ENCODE measurements at places on chromosomes 4 and X. TPM values are rescaled to one million over a fixed set of nuclear protein-coding genes. Genes with fewer than 3 reads are reported as not detected.

The CENPVL2 gene
- total RNA-seq = not detected

DNA sequence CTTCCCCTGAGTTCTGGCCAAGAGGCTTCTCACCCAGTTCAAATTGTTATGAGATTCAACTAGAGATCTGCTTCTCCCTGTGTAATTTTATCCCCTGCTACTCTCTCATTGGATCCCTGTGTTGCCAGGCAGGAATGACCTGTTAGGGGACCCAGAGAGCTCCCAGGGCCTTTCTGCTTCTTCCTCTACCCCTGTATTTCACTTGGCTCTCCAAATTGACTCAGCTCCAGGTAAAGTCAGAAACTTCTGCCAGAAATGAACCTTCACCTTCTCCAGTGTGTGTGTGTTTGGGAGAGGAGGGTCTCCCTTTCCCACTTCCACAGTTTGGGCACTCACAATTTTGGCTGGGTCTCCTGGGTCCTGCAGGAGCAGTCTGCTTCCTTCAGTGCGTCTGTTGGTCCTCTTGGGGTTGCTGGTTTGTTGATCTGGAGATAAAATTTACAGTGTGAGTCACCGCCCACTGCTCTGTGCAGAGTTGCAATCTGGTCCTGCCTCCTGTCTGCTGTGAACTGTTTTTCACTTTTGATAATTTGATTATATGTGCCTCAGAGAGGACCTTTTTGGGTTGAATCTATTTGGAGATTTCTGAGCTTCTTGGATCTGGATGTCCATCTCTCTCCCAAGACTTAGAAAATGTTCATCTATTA, 112.4 kb upstream of the EDA2R start:
- DNase-seq = no peak

DNA sequence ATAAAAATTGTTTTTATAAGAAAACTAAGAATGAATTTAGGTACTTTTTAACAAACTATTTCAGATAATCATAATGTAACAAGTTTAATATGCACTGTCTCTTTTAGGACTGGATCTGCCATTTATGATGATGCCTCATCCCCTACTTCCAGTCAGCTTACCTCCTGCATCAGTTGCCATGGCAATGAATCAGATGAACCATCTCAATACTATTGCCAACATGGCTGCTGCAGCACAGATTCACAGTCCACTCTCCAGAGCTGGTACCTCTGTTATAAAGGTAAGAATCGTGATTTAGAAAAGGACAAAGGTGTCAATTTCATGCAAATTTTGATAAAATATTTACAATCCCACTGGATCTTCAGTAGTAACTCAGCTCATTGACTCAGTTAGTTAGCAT, 566.2 kb downstream of the DACH2 start:
- DNase-seq = no peak

DNA sequence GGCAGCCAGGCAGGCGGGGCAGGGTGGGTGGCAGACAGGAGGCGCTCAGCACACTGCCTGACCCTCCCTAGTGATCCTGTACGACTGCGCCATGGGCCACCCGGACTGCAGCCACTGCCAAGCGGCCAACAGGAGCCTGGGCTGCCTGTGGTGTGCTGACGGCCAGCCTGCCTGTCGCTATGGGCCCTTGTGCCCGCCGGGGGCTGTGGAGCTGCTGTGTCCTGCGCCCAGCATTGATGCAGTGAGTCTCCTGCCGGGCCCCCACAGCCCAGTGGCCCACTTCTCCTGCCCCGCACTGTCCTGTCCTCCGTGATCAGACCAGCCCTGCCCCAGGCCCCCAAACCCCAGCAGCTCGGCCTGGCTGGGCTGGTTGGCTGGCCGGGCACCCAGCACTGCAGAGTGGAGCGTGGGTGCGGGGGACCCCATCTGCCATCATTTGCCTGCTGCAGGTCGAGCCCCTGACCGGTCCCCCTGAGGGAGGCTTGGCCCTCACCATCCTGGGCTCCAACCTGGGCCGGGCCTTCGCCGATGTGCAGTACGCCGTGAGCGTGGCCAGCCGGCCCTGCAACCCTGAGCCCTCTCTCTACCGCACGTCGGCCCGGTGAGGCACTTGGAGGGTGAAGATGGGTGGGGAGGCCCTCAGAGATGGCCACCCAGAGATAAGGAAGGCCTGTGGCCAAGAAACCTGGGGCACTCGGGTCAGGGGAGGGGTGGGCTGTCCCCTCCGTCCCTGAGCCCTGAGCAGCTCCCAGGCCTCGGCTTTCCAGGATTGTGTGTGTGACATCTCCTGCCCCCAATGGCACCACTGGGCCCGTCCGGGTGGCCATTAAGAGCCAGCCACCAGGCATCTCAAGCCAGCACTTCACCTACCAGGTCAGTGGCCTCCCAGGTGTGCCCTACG, 7.6 kb downstream of the PLXNB3 start:
- DNase-seq = no peak
